ENCODE measurements at places on chromosomes 13 and 19.

- no peak for DNase-seq
These were observed 261.9 kb downstream of the KCNRG start for GRCh38 chr13:50277127-50277526.

DNA sequence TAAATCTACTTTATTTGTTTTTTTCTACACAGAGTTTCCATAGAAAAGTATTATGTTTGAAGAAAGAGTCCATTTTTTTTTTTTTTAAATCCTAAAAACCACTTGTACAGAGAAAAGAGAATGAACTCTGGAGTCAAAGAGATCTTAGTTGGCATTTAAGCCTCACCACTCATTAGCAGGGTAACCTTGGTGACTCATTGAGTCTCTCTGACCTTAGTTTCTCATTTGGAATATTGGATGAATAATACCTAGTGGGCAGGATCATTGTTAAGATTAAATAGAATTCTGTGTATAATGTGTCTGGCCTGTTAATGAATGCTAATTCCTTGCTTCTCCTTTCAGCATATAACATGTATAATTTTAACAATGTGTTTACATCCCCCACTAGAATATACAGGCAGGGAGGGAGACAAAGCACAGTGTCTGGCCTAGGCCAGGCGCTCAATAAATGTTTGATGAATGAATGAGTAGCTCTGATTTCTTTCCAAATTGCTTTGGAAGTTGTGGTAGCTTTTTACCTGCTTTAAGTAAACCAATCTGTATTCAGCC lies 48.7 kb upstream of the MYCBP2 start:
- no peak for DNase-seq

- DNase-seq: peak; percentile 46
These were observed 19.4 kb upstream of the ADGRE5 start for GRCh38 chr19:14361824-14362223.

DNA sequence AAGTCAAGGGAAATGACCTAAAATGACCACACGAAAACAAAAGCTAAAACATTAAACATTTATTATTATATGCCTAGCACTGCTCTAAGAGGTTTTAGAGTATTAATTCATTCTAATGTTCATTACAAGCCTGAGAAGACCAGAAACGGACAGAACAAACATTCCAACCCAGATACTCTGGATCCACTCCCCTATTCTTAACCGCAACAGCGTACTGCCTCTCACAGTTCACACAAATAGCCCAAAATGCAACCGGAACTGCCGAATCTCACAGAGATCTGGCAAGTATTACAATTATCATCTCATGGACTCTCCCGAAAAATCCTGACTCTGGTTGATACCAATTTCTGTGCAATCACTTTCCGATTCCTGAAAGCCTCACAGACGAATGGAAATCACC lies 1.4 kb downstream of the ZNF780B start:
- no peak for DNase-seq

DNA sequence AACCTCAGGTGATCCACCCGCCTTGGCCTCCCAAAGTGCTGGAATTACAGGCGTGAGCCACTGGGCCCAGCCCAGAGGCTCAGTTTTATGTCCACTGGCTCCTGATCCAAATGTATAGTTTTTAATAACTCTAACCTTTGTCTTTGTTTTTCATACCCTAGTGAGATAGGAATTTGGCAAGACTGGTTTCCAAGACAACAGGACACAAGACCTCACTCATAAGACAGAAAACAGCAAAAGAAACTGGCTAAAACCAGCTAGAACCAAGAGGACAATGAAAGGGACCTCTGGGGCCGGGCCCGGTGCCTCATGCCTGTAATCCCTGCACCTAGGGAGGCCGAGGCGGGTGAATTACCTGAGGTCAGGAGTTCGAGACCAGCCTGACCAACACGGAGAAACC lies 27.6 kb downstream of the CPT1C start:
- no peak for DNase-seq

DNA sequence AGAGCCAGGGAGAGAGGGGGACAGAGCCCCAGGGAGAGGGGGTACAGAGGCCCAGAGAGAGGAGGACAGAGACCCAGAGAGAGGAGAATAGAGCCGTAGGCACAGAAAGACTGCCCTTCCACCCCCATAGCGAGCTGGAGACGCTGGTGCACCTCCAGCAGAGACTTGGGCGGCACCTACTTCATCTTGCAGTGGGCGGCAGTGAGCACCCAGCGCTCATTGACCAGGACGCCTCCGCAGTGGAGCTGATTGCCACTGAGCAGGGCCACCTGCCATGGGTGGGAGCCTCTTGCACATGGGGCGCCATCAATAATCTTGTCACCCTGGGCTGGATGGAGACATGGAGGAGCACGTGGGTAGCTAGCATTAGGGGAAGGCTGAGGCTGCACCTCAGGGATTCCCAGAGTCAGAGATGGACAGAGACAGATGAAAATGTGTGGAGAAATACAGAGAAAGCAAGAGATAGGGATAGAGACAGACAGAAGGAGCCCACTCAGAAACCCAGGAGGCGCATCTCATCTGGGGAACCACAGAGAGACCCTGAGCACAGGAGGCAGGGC lies 2.0 kb downstream of the KLK7 start:
- DNase-seq: no peak
